DMS 273 treated with DMSO at 0.1 percent for 48 hours (cell line): ENCODE measurements at places on chromosomes 5 and 9.

DNA sequence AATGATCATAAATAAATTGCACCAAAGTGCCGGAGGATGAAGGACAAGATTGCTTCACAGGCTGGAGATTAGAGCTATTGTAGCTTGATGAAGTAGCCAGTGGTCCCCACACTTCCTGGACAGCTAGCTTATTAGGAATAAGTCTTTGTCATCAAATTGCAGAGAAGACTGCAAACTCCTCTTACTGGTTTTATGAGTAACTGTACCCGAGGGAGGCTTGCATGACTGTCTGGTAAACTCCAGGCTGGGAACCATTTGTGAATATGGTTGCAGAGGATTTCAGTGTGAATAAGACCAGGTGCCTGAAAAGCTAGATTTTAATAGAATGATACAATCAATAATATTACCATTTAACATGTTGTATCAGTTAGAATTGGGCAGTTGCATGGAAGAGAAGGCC is 36.5 kb upstream of the SEMA5A start:
- DNase-seq, result no peak

DNA sequence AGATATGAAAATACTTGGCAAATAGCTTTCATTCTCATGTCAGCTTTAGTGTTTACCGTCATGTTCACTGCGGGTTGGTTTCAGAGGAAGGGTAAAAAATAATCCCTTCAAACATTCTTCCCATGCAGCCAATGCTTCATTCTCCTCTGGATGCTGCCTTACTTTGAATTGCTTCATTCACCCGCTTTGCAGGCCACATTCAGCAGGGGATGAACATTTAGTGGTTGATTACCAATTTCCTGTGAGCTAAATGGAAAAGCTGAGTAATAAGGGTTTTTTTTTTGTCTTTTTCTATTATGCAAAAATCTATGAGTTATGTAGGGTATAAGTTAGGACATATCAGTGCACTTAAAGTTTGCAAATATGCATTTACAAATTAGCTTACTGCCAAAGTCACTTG is 96.3 kb upstream of the MEF2C start:
- no peak for DNase-seq

DNA sequence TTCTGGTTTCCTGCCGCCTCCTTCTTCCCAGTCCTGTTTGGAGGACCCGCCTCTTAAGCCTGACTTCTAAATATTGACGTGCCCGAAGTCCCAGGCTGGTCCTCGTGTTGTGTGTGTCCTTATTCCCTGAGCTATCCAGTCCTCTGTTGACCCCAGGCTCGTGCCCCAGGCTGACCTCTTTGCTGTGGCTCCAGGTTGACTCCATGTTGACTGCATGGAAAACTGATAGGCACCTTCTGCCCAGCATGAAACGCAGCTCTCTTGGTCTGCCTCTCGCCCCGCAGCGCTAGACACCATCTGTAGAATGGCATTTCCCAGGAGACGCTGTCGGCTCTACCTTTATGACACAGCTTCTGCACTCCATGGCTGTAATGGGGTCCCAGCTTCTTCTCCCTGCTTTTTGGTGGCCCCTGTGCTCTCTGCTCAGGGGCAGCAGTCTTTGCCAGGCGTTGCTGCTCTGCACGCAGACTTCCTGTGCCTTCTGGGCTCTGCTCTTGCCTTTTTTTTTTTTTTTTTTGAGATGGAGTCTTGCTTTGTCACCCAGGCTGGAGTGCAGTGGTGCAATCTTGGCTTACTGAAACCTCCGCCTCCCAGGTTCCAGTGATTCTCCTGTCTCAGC is 28.4 kb downstream of the EHMT1 start:
- no peak for DNase-seq

DNA sequence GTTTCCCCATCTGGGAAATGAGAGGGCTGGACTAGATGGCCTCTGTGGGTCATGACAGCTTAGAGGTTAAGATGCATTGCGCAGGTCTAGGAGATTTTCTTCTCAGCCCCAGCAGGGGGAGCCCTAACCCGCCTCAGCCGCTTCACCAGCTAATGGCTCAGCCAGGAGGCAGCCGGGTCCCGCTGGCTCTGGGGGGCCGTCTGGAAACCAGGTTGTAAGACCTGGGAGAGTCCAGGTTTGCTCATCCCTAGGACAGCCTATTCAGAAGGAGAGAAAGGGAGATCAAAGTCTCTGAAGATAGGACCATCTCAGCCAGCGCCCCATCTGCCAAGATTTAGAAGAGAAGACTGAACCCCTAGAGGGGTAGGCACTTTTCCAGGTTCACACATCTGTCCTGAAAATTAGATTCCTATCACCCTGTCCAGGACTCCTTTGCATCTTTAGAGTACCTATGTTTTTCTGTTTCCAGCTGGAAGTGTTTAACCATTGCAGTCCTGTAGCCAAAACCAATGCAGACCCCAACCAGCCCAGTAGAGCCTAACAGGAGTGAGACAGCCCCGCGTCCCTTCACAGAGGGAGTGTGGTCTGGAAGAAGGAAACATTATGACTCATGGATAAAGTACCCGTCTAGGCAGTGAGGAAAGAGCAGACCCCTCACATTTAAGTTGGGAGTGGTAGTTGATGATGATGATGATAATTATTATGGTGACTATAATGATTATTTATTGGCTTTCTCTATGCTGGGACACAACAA is 27.5 kb downstream of the SPARC start:
- peak; percentile 32 for DNase-seq

GRCh38 chr9:70044490-70045307 is 1.1 kb downstream of the MAMDC2 start:
- no peak for DNase-seq

DNA sequence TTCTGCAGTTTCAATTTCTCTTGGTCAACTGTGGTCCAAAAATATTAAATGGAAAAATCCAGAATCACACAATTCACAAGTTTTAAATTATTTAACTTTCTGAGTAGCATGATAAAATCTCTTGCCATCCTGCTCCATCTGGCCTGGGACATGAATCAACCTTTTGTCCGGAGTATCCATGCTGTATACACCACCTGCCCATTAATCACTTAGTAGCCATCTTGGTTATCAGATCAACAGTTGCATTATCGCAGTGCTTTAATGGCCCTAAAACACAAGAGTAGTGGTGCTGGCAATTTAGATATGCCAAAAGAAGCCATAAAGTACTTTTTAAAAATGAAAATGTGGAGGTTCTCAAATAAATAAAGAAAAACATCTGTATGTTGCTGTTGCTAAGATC is 25.3 kb downstream of the EFCAB9 start:
- DNase-seq, result peak; percentile 46

DNA sequence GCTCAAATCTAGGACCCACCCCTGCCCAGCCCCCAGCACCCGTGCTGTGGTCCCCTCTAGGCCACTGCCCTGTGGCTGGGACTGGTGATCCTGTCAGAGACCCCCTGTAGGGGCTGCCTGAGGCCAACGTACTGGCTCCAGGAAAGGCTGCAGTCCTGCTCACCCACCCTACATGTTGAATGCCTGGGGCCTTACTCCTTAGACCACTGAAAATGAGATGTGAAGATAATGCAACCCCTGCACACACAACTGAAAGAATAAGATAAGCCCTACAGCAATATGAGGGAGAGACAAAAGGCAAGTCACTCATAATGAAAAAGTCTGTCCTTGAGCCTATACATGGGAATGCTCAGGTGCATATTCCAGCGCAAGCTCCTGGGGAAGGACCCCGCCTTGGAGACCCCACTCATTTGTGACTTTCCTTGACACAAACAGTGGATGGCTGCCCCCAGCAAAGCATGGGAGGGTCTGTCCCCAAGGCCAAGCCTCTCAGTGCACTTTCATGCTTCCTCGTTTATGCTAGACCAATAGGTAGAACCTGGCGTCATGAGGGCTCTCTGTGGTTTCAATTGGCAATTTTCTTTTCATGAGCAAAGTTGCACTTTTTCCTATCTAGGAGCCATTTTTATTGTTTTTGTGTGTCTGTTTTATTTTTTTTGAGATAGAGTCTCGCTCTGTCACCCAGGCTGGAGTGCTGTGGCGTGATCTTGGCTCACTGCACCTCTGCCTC is 12.5 kb upstream of the WNK2 start:
- no peak for DNase-seq

DNA sequence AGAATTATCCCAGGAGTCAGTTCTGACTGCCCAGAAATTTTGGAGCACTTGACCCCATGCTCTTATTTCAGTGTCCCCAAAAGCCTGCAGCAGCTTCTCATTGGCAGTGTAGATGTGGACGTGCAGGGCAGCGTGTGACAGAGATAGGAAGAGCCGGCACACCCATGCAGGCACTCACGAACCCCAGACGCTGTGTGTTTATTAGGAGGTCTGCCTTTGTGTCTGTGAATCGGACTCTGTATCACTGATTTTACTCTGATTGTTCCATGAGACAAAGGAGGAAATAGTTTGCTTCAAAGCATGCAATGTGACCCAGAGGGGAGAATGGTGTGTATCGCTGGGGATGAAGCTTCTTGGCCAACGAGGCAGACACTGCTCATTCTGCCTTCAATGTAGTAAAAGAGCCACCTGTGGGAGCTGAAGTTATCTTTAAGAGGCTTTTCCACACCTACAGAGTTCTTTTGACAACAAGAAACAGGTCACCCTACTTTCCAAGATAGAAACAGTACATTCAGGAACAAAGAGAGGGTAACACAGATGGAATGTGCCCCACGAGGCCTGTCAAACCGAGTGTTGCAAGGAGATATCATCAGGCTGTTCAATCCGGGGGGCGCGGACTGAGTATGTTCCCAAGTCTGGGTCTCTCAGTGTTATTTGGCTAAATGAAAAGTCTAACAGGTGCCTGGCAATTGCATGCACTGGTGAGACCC is 224.0 kb downstream of the NTRK2 start:
- DNase-seq, result no peak

DNA sequence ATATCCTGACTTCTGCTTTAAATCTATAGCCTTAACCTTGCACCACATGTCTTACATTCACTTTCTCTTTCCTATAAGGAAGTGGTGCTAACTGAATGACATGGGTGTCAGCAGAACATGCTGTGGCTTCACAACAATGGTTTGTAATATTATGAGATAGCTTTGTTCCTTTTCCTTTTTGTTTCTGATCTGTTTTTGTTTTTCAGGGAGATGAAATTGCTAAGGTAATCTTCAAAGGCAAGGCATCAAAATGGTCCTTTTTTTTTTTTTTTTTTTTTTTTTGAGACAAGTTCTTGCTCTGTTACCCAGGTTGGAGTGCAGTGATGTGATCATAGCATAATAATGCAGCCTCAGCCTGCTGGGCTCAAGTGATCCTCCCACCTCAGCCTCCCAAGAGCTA is 53.6 kb upstream of the RANBP6 start:
- DNase-seq, result no peak

DNA sequence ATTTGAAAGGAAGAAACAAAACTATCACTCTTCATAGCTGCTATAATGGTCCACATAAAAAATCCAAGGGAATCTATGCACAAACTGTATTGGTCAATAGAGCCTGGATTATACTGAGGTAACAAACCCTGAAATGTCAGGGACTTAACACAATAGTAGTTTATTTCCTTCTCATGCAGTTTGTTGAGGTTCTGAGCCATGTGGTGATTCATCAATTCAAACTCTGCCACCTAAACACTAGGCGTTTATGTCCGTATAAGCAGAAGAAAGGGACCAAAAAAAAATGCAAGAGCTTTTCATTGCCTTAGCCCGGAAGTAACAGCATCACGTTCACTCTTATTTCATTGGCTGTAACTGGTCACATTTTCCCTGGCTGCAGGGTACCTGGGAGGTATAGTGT is 464.7 kb downstream of the ZSWIM6 start:
- no peak for DNase-seq

DNA sequence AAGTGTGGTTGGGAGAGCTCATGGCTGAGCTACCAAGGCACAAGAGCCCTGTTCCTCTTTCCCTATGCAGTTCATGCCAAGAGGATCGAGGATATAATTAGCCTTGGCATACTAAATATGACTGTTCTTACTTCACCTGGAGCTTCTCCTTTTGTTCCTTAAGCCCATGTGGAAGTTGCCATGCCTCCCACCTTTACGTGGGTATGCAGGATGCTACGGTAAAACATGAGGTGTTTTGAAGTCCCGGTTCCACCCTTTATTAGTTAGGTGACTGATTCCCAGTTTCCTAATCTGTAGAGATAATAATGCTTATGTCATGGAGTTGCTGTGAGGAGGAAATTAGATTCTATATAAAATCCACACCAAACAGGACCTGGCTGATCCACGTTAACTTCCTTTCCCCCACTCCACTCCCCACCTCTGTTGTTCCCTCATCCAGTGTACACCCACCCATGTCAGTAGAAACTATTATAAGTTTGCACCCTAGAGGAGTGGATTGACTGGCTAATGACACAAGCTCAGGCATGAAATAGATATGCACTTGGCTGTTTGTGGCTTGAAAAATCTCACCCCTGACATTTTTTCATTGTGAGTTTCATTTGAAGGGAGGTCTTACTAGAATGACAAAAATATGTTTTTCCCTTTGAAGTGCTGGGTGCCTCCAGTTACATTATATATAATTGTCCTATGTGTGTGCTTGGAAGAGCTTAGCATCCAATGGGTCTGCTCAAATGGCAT is 36.8 kb upstream of the SHOC1 start:
- DNase-seq, result no peak

DNA sequence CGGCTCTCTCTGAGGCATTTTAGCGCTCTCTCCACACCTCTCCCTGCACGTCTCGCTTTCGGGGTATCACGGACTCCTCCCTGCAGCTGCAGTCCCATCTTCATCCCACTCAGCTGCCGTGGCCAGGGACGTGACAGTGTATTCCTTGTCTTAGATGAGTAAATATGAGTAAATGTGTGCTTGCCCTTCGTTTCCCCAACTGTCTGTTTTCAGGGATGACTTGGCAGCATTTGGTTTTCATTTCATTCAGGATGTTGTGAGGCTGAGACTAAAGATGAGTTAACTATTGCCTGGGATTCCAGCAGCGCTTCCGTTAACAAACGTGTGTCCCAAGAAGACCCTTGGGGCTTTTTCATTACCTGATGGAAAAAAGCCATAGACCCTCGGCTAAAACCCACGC is 29.5 kb downstream of the GDNF start:
- DNase-seq, result no peak

- no peak for DNase-seq
Measured at GRCh38 chr5:171542525-171543140, 123.2 kb downstream of the FGF18 start.

- no peak for DNase-seq
Measured at GRCh38 chr9:114737118-114737517, 55.1 kb upstream of the TEX48 start.

DNA sequence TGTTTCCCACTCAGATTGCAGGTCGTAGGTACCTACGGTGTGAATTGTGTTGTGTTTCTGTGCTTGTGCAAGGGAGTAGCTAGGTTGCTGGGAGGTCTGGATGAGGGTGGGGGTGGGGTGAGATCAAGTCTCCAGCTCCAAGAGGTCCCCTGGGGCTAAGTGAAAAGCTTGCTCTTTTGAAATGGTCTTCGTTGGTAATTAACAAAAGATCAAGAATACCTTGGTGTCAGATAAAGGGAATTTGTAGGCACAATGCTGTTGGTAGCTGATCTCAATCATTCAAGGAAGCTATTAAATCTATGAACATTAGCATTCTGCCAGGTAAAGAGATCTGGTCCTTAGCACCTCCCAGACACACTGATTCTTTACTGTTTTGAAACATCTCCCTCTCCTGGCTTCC is 928 bp upstream of the PCDHGC4 start:
- DNase-seq, result no peak

DNA sequence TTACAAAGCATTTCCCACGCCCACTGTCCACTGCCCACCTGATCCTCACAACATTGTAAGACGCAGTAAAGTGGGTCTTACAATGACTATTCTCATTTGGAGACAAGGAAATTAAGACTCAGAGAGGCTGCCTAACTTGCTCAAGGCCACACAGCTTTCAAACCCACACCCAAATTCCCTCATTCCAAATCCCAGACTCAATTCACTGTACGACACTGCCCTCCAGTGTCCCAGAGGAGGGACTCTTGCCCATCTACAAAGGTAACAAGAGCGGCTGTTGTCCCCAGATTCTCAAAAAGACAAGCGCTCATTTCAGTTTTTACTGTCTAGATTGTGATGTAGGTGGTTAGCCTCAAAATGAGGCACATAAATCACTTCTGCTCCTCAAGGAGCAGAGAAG is 184.6 kb downstream of the ACTL7B start:
- no peak for DNase-seq
